ENCODE measurements at places on chromosomes 13 and 19.

- no peak for DNase-seq
These were observed 43.1 kb downstream of the TEX29 start for GRCh38 chr13:111363591-111363990.

DNA sequence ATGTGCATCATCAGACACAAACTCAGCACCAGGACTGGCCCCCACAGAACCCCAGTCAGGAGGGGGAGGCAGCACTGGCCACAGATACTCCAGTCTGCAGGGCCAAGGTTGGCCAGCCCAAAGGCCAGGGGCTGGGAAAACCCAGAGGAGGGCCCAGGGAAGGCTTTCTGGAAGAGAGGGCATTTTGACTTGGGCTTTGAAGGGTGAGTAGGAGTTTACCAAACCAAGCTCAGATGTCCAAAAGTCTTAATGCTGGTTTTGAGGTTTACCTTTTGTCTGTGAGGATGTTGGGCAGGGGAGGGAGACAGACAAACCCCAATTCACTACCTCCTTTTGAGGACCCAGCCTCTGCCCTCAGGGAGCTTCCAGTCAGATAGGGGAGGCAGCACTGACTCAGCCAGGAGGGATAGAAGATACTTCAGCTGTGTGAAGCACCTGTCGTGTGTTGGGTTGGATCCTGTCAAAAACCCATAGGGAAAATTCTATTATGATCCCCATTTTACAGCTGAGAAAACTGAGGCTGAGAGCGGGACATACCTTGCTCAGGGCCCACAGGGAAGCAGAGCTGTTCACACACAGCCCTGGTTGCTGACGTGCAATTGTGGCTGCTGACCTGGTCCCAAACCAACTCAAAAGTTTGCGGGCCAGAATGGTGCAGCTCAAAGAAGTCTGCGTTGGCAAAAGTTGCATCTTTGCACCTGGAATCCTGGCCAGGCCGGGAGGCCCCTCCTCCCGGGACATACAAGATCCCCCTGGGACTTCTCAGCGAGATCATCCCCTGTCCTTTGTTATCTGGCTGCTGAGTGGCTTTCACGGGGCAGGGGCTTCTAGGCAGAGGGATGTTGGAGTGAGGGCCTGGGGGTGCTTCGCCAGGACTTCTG, 13.1 kb downstream of the CILP2 start:
- no peak for DNase-seq

DNA sequence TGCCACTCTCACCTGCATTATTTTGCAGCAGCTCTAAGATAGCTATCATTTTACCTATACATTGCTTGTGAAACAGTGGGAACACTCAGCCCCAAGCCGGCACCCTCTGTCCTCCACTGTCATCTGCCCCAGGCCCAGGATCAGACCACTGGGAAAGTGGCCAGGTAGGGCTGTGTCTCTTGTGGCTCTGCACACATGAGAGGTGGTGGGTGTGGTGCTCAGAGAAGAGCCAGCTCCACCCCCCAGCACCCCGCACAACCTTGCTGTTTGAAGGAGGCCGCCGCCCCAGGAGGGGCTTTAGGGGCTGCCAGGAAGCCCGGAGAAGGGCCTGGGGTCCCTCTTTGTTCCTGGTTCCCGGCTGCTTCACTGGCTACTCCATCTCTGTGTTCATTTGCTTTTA, 26.6 kb downstream of the PPP1R37 start:
- no peak for DNase-seq

- no peak for DNase-seq
These were observed 26.9 kb downstream of the MZT1 start for GRCh38 chr13:72700509-72700908.

- DNase-seq: no peak
These were observed 97.3 kb downstream of the AKAP11 start for GRCh38 chr13:42369071-42369797.

- no peak for DNase-seq
These were observed 264.4 kb downstream of the DCLK1 start for GRCh38 chr13:35866801-35867200.

DNA sequence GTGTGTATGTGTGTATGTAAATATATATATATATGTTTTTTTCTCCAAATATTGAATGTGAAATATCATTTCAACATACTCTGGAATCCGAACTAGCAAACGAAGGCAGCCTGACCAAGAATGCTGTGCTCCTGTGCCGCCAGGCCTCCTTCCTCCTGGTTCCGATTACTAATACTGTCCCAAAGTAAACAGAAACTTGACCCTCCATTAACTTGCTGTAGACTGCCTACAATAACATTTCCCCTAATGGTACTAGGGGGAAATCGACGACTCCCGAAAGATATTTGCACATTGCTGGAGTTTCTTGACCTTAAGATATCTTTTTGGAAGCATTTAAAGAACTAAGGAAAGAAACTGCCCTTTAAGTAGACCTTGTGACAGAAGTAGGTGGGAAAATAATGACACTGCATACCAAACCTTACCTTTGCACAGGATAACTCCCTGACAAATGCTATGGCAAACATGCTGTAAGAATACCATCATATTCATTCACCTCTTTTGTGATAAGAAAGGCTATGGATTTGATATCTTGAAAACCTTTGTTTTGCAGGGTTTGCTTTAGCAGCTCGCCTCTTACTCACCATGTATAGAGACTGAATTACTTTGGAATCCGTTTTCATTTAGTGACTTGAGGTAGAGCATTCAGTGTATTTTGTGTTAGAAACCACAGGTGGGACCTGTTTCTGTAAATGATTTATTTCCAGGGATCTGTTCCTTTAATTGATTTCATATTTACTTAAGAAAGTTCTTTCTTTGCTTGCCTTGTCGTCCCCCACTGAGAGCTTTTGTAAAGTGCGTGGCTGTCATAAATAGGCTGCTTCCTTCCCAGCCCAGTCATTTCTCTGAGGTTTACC, 80.1 kb downstream of the KLF5 start:
- peak; percentile 64 for DNase-seq

- DNase-seq: no peak
These were observed 107.6 kb upstream of the RXFP2 start for GRCh38 chr13:31631746-31632145.

- no peak for DNase-seq
These were observed 73.0 kb downstream of the IPO5 start for GRCh38 chr13:98026457-98026857.

DNA sequence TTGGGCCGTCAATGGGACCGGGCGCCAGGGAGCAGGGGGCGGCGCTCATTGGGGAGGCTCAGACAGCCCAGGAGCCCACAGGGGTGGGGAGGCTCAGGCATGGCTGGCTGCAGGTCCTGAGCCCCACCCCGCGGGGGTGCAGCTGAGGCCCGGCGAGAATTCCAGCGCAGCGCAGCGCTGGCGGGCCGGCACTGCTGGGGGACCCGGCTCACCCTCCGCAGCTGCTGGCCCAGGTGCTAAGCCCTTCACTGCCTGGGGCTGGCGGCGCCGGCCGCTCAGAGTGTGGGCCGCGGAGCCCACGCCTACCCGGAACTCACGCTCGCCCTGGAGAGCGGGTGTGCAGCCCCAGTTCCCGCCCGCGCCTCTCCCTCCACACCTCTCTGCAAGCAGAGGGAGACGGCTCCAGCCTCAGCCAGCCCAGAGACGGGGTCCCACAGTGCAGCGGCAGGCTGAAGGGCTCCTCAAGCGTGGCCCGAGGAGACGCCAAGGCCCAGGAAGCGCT, 1227.4 kb downstream of the PCDH17 start:
- DNase-seq: no peak

GRCh38 chr13:39144941-39145533, 106.8 kb downstream of the NHLRC3 start:
- DNase-seq: peak; percentile 63

DNA sequence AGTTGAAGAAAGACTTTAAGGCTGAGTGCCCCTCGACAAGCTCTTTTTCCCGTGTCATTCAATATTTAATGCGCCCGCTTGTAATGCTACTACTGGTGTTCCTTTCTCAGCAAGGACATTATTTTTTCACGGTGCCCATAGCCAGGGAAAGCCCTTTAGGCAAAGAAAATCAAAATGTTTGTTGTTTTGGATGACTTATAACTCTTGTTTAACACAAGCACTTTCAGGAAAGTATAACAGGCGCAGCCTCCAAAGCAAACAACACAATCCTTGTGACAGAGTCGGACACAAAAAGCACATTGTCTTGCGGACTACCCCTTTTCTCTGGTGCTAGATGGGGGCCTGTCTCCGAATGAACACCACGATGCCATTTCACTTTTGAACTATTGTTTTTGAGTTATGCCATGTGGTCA, 12.4 kb downstream of the ZIC5 start:
- DNase-seq: no peak

- no peak for DNase-seq
These were observed 33.4 kb downstream of the RFX2 start for GRCh38 chr19:6076675-6077463.

DNA sequence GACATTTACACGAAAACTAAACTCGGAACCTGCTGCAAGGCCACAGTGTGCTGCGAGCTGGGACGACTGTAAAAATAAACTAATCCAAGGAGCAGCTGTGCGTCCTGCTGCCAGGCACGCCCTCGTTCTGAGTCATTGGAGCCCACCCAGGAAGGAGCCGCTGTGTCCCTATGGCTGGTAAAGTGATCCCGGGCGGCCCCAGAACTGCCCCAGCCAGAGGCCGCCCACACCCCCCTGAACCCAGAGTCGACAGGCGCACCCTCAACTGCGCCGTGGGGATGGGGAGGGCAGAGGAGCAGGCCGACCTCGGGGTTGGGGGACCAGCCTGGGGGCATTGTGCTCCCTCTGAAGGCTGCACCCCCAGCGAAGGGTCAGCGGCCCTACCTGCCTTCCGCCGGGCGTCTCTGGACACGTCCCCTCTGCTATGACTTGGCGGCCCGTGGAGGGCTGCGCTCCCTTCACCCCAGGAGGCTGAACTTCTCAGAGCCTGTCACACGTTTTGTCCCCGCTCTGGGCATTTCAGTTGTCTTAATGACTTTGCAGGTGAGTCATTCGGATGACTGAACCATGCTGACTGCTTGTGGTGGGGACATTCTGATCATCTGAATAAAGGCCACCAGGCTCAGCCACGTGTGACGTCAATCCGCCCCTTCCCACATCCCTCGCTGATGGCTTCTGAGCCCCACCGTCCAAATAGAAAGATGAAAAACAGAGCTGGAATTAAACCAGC, 42.7 kb downstream of the ADPRHL1 start:
- peak; percentile 79 for DNase-seq

DNA sequence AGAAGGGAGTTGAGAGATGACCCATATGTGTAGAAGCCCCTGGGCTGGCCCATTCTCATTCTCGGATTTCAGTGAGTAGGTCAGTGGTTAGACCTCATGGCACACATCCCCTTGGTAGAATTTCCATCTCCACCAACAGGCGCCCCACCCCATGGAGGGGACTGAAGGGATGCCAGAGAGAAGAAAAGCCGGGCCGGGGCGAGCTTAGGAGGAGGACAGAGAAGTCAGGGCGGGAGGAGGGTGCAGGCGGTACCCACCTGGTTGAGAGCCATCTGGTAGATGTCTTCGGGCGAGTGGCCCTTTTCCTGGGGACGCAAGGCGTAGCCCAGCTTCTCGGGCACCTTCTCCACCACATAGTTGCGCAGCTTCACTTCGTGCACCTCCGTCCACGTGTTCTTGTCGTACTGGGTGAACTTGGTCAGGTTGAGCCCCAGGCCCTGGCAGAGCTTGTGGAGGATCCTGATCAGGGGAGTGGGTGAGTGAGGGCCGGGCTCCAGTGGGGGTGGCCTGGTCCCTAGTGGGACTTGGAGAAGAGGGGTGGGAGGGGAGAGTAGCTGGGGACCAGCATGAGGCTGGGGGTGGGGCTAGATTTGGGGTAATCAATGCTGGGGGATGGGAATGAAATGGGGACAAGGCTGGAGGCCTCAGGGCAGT, 2.5 kb downstream of the IL4I1 start:
- DNase-seq: no peak

DNA sequence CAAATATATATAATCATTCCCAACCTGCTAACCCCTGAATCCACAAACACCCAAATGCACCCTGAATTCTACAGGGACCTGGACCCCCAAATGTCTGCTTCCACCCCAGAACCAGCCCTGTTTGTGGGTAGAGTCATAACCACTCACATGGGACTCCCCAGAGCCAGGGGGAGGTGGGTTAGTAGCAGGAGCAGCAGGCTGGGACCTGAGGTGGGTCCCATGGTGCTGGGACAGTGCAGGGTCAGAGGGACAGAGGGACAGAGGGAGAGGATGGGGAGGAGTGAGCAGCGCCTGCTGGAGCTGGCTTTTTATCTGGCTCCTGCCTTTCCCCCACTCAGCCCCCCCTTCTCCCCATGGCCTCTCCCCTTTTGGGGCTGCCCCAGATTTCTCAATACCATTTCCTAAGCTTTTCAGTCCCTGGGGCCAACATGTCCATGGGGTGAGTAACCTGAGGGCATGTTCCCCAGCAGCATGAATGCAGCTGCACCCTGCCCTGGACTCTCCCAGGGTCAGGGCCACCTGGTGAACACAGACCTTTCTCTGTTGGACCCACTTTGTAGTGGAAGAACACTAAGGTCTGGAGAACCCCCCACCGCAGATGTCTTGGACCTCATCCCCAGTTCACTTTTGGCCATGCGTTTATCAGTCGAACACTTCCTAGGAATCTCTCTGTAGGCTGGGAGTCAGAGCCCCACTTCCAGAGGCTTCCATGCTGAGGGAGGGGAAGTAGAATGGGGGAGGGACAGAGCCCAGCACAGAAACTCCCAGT, at the start of gene C3:
C3 (minus strand) TSS at position 282 of the 769 bp plus-strand sequence; CDS start at position 221, 61 bp downstream.
- no peak for DNase-seq

DNA sequence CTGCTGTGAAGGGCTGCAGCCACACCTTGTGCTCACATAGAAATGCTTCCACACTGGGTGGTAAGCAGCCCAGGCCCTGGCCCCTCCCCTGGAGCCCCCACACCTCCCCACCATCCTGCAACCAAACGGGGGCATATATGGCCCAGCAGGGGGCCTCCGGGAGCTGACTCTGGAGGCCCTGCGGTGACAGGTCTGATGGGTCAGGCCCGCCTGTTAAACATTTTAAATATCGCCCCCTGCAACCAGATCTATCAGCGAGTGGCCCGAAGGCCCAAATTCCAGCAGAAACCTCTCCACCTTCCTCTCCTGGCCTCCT, 48.0 kb upstream of the KATNAL1 start:
- peak; percentile 77 for DNase-seq

- no peak for DNase-seq
These were observed 205.2 kb upstream of the MAB21L1 start for GRCh38 chr13:35681685-35682084.

All from islet precursor cell (in vitro differentiated cells).